ENCODE measurements at places on chromosomes 5 and 9.
A peak's percentile ranks its signal among the peaks of the same experiment; 100 is the strongest.

- no peak for DNase-seq
Observed at GRCh38 chr5:150144246-150144801, 11.3 kb downstream of the PDGFRB start.

GRCh38 chr9:32387256-32387655 lies 2.8 kb downstream of the ACO1 start:
- no peak for DNase-seq

DNA sequence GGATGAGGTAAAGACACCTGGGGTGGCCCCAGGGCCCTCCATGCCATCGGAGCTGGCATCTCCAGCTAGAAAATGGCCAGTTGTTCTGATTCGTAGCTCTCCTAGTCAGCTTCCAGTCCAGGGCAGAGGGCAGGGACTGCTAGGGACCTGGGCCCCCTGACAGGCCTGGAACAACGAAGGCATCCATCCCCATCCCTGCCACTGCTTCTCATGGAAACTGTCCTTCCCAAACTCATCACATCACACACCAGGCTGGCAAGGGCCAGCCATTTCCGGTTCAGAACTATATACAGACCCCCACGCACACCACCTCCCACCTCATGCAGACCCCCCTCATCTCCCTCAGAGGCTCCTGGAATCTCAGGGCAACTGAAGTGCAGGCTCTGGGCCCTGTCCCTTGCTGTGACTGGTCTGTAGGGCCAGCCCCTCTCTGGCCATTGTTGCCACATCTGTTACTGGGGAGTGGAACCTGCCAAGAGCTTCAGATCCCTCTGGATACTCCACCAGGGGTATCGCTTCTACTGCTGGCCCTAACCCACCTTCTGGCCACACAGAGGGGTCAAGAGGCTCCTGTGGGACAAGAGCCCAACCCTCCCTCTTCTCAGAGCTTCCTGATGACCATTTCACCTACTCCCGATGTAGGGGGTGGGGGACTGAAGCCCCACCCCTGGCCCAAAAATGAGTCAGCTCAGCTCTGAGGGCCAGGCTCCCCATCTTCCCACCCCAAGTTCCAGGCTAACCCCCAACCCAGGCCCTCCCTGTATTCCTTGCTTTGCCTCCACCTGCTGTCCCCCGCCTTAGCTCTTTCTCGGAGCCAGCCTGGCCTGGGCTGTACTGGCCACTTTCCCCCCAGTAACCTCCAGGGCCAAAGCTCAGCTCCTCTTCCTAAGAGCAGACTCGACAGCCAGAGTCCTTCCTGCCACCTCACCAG lies 1.2 kb upstream of the MZB1 start:
- DNase-seq: peak; percentile 26

- no peak for DNase-seq
Observed at GRCh38 chr9:89533411-89534095, 35.6 kb upstream of the SEMA4D start.

- no peak for DNase-seq
Observed at GRCh38 chr5:139394654-139395566, at the start of gene PROB1. TSS of gene PROB1 (minus strand) at chr5:139395104. CDS start at chr5:139395081, 23 bp downstream.

DNA sequence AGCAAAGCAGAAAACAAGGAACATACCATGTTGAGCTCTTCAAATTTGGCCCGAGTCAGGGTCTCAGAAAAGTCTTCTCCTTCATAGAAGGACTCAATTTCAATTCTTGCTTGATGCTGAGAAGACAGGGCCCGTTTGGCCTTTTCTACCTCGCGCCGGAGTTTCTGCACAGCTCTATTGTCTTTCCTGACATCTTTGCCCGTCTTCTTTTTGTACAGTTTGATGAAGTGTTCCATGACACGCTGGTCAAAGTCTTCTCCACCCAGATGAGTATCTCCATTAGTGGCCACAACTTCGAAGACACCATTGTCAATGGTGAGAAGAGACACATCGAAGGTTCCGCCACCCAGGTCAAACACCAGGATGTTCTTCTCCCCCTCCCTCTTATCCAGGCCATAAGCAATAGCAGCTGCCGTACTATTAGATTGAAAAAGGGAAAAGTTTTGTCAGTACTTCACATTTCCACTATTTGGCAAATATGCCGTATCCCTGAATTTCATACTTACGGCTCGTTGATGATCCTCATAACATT lies 2.2 kb downstream of the HSPA5 start:
- no peak for DNase-seq

- no peak for DNase-seq
Observed at GRCh38 chr9:34442770-34443169, 15.6 kb downstream of the FAM219A start.

GRCh38 chr5:13766236-13766635 lies 178.3 kb downstream of the DNAH5 start:
- DNase-seq: no peak

DNA sequence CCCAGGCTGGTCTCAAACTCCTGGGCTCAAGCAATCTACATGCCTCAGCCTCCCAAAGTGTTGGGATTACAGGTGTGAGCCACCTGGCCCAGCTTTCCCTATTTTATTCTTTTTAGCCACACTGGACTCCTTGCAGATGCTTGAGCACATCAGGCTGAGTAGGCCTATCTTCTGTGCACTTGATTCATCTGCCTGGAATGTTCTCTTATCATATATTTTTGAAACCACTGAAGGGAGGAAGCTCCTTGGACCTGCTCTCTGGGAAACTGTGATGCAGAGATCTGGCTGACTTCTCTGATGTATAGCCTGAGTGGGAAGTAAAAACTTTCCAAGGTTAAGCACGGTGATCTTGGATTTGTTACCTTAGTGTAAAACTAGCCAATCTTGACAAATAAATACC lies 6.5 kb upstream of the MAT2B start:
- DNase-seq: no peak

- DNase-seq: no peak
Observed at GRCh38 chr5:178434851-178435250, 155.3 kb downstream of the COL23A1 start.

DNA sequence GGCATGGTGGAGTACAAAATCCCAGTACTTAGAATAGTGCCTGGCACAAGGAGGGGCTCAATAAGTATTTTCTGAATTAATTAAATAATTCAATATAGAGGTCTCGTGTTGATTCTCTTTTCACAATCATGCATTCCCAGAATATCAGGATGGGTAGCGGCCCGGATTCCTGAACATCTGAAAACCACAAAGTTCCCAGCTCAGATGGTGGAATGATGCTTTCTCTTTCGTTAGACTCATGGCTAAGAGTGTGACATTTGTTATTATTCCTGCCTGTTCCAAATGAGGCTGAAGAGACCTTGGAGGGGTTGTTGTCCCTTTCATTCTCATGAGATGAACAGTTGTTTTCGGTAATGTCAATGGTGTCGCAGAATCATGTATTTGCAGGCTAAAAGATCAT lies 95.4 kb upstream of the LIFR start:
- no peak for DNase-seq

GRCh38 chr5:133377736-133378135 lies 234.6 kb downstream of the FSTL4 start:
- no peak for DNase-seq

- DNase-seq: no peak
Observed at GRCh38 chr5:61313960-61314681, 17.9 kb upstream of the ZSWIM6 start.

GRCh38 chr9:113389451-113389850 lies 11.6 kb downstream of the ALAD start:
- no peak for DNase-seq

DNA sequence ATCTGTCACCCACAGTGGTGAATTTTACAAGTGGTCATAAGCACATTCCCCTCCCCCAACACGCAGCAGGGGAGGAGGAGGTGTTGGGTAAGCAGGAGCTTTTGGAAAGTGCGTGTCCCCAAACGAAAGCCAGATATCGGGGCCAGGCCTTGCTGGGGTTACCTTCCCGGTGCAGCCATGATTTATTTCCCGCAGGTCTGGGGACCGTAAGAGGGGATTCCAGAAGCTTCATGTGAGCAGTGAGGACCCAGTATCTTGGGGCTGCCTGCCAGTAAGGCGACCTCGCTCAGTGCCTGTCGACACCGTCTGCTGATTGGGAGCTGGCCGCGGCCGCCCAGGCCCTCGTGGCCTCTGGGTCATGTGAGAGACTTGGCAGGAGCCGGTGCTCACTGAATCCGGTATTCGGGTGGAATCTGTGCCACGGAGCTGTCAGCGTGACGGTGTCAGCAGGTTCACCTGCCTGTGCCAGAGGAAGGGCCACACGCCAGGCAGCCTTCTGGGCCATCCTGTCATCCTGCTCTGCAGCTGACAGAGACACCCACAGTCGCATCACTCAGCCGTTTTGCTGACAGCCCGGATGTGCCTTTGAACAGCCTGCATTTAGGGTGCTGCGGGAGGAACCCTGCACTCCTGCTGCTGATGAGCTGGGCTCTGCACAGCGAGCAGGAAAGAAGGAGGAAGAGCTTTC lies 37.3 kb downstream of the SEC61B start:
- DNase-seq: no peak

- DNase-seq: no peak
Observed at GRCh38 chr5:68423154-68423811, 207.7 kb downstream of the PIK3R1 start.

DNA sequence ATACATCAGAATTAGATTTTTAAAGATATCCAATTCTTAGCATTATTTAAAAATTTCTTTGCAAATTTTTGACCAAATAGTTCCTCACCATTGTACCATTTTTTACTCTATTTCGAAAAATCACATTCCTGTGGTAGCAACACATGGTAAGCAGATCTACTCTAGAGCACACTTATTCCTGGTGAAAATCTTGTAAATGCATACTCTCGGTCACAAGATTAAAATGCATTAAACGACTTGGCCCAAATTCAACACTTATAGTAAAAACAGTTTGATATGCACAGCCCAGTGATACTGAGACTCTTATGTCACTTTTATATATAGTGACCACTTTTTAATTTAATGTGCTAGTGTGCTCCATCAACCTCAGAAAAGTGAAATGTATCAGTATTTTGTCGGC lies 208.8 kb upstream of the TARS1 start:
- DNase-seq: no peak

DNA sequence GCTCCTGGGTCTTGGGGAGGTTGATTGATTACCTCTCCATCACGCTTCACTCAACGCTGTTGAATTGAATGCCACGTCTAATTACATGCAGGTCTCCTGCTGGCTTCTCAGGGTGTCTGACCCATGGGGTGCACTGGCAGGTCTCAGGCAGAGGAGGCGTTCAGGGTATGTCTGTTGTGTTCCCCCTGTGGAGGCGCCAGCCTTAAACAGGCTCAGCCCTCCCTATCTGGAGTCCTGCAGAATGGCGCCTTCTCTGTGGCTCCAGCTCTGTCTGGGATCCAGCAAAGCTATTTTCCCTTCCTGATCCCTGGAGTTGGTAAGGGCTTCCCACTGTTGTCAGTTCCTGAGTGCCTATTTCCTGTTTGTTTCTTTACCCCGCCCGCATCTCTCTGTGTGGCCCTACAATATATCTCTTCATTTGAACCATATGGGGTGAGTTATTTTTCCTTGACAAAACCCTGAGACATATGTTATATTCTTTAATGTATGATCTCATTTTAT lies 150.0 kb downstream of the NTRK2 start:
- no peak for DNase-seq

DNA sequence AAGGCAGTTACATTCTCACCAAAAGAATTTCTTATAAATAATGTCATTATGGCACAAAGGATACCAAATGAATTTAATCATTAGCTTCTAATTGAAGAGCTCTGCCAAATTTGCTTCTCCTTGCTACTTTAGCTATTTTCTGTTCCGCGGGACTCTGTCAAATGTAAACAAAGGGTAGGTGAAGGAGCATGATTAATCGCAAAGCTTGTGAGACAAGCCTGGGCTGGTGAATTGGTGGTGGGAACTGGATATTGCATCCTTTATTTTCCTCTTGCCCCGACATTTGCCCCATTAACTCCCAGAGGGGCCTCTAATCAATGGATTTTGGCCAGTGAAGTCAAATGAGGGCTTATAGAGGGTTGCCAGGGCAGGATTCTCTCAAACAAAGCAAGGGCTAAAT lies 234.2 kb upstream of the RFX3 start:
- peak; percentile 11 for DNase-seq

DNA sequence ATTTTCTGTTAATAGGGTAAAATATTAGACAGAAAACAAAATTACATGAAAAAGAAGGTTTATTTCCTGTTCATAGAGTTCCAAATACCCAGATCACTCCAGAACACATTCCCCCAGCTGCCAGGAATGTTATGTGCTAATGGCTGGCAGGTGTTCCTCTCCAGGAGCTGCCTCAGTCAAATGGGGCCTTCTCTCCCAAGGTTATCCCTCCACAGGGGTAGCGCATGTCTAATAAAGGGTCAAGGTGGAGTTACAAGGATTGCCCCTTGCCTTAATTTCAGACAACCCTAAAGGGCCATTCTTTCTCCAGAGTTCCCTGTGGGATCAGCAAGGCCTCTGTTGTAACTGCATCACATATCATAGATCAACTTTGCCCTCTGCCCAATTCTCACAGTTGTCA lies 148.6 kb upstream of the PLPPR1 start:
- no peak for DNase-seq

DNA sequence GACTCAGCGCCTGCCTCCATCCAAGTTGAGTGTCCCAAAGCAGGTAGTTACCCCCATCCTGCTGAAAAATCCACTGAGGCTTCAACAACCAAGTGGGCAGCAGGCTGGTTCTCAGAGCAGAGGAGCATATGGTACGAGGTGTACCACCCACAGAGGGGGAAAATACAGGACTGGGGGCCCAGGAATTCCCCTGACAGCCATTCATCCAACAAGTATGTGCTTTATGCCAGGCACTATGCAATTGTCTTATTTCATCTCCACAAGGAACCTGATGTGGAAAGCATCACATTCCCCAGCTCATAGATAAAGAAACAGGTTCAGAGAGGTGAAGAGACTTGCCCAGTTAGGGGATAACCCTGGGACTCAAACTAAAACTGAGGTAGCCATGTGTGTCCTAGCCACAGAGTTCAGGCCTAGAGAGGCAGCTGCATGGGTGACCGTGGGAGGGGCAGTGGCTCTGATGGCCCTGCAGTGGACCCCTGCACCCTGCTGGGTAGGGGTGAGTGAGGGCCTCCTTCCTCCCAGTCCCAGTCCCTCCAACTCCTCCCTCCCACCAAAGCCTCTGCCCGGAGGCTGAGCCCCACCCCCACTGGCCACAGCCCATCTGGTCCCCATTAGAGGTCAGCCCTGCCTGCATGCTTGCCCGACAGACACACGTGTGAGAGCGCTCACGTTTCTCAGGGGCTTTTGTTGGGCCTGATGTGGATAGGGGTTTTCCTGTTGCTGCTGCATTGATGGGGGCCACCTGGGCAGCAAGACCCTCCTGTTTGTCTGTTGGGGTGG lies 11.5 kb downstream of the PDLIM4 start:
- DNase-seq: no peak

- no peak for DNase-seq
Observed at GRCh38 chr9:119298076-119298853, 71.0 kb downstream of the BRINP1 start.

DNA sequence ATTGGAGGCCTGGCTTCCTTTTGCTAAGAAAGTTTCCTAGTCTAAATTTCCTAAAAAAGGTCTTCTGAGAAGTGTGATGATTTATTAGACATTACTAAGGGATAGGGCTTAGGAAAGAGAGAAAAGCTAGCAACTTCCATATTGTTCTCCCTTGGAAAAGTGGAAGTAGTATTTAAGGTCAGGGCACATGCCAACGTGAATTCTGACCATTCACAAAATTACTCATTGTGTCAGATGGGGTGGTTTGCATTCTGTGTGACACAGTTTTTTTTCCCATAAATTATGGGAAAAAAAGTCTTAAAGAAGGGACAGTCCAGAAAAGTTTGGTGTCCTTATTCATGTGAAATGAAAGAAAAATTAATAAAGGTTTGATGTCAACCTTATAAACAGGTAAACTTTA lies 110.0 kb upstream of the ARRDC3 start:
- DNase-seq: no peak
